ENCODE measurements at places on chromosomes 12 and 14.

DNA sequence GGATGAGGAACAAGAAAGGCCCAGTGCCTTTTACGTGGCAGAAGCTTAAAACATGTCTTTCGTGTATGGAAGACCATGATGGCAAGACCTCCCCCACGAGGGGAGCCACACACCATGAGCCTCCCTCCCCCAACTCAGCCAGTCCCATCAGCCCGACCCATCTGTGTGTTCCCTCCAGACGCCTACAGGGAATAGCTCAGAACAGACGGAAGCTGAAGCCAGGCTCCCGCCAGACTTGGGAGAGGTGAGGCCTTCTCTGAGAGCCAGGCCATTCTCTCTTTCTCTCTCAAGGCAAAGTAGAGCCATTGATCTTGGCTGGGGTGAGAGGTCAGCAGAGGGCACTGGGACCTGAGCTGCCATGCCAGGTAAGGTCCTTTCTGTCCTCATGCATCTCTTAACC lies 9.5 kb downstream of the REM2 start:
- no peak for DNase-seq

DNA sequence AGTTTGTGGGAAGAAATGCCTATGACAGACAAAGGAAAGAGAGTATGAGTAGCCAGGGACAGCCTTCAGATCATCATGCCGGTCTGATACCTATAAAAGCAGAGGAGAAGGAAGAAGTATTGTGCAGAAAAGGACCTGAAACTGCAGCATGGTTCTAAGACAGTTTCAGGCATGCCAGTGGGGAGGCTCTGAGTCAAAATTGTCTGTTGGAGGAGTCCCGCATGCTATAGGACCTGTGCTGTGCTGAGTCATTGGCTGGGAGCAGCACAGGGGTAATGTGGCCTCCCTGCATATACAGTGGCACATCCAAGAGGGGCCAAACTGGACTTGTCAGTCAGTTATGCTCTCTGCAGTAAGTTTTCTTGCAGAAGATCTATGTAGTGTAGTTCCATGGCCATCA lies 40.7 kb downstream of the NEUROD4 start:
- no peak for DNase-seq

GRCh38 chr12:117069101-117069797 lies 30.0 kb downstream of the TESC start:
- no peak for DNase-seq

DNA sequence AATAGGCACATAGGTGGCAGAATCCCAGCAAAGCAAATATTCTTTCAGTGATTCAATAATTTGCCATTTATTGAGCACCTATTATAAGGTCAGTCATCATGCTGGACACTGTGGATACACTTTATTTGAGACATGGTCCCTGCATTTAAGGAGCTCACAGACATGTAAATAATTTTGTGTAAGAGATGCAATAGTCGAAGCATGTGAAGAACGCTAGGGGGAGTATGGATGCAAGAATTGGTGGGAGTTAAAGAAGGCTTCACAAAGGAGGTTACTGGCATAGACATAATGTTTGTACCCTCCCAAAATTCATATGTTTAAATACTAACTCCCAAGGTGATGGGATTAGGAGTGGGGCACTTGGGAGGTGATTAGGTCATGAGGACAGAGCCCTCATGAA lies 260.6 kb upstream of the GARIN6 start:
- DNase-seq = peak; percentile 30

GRCh38 chr14:103746701-103747100 lies 31.1 kb downstream of the ZFYVE21 start:
- DNase-seq = no peak

- no peak for DNase-seq
Observed at GRCh38 chr12:44314007-44314500, 478.2 kb downstream of the TMEM117 start.

GRCh38 chr12:116694653-116695463 lies 43.0 kb downstream of the SPRING1 start:
- DNase-seq = no peak

GRCh38 chr12:78239544-78239943 lies 408.9 kb downstream of the NAV3 start:
- no peak for DNase-seq

GRCh38 chr14:20455355-20456300 lies 602 bp downstream of the APEX1 start:
- DNase-seq = peak; percentile 80

DNA sequence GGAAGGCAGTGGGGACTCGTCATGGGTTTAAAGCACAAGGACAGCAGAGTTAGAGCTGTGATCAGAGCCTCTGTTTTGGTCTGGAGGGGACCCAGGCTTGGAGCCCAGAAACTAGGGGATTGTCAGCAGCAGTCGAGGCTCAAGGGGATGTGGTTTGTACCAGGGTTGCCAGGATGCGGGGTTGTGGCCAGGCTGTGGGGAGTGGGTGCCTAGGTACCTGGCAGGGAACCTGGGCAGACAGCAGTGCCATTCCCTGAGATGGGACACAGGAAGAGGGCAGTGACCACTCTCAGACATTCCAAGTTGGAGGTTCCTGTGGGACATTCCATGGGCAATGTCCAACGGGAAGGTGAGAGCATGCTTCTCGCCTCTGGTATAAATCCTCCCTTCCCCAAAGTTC lies 222.3 kb downstream of the SLC41A2 start:
- DNase-seq = no peak

- no peak for DNase-seq
Observed at GRCh38 chr14:39055786-39056474, 47.1 kb downstream of the SEC23A start.

DNA sequence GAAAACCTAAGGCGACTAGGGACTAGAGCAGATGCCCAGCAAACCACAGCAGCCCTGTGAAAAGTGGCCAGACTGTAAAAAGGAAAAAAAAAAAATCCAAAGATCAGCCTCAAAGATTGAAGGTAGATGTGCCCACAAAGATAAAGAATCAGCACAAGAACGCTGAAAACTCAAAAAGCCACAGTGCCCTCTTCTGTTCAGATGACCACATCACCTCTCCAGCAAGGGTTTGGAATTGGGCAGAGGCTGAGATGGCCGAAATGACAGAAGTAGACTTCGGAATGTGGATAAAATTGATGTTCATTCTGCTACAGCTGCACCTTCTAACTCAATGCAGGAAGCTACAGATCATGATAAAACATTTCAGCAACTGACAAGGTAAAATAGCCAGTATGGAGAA lies 154.4 kb downstream of the GPHN start:
- DNase-seq = no peak

DNA sequence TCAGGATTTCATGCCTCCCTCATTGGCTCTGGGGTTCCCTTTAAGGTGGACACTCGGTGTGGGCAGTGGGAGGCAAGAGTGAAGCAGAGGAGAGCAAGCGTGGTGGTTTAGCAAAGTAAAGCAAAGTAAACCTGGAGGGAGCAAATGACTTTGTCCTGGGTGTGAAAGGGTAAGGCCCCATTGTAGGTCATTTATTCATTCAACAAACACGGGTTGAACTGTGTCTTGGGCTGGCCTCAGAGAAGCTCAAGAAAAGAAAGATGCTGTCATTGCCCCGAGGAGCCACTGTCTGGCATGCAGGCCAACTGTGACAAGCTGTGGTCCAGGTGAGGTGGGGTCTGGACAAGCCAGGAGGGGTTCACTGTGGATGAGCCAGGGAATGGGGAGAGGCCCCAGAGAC lies 68.9 kb upstream of the DLK1 start:
- DNase-seq = no peak

DNA sequence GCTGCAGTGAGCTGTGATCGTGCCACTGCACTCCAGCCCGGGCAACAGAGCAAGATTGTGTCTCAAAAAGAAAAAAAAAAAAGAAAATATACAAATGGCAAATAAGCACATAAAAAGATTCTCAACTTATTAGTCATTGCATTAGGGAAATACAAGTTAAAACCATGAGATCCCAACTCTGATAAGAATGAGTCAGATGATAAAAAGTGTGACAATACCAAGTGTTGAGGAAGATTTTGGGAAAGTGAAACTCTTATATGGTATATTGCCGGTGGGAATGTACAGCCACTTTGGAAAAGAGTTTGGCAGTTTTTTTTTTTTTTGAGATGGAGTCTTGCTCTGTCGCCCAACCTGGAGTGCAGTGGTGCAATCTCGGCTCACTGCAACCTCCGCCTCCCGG lies 7.6 kb upstream of the PRPF40B start:
- DNase-seq = no peak

- DNase-seq = no peak
Observed at GRCh38 chr12:91980389-91980821, 165.2 kb downstream of the BTG1 start.

- no peak for DNase-seq
Observed at GRCh38 chr12:89153341-89153740, 199.0 kb downstream of the DUSP6 start.

GRCh38 chr14:31966896-31967668 lies 110.0 kb upstream of the ARHGAP5 start:
- DNase-seq = peak; percentile 35

DNA sequence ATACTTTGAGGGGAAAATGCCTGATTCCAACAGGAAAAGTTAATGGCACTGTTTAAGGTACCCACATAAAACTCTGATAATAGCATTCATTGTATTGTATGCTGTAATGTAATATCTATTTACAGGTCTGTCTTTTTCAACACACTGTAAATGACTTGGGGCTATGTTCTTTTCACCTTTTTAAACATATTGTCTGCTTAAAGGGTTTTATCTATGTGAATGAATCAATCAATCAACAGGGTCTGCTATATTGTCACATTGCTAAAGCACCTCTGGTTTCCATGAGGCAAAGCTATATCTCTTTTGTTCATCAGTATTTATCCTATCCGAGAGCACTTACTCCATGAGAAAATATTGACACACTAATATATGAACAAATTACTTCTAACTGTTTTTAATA lies 288.0 kb downstream of the SLC6A15 start:
- DNase-seq = no peak

- DNase-seq = no peak
Observed at GRCh38 chr14:95569440-95569839, 34.6 kb downstream of the GLRX5 start.

GRCh38 chr12:124582108-124582424 lies 14.7 kb upstream of the NCOR2 start:
- no peak for DNase-seq

DNA sequence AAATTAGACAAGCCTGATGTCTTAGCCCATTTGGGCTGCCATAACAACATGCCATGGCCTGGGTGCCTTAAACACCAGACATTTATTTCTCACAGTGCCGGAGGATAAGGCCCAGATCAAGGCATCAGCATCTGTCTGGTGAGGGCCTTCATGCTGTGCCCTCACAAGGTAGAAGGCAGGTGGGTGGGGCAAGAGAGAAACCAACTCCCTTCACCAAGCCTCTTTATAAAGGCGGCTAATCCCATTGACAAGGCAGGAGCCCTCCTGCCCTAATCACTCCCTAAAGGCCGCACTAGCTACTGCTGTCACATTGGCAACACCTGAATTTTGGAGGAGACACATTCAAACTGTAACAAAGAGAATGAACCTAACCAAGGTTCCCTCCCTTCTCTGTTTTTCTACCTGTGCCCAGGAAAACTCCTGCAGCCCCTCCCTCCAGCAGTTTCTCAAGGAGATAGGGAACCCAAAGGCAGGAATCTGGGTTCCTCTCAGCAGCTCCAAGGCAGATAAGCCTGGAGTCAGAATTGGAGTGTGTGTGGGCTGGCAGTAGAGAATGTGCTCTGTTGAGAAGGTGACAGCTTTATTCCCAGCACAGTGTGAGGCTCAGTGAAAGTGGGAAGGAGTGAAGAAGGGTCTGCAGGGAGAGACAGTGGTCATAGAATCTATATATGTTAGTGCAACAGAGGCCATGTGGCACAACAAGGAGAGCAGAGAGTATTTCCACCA lies 21.7 kb upstream of the GPATCH2L start:
- no peak for DNase-seq

- DNase-seq = no peak
Observed at GRCh38 chr12:98745578-98746391, 100.7 kb downstream of the APAF1 start.

DNA sequence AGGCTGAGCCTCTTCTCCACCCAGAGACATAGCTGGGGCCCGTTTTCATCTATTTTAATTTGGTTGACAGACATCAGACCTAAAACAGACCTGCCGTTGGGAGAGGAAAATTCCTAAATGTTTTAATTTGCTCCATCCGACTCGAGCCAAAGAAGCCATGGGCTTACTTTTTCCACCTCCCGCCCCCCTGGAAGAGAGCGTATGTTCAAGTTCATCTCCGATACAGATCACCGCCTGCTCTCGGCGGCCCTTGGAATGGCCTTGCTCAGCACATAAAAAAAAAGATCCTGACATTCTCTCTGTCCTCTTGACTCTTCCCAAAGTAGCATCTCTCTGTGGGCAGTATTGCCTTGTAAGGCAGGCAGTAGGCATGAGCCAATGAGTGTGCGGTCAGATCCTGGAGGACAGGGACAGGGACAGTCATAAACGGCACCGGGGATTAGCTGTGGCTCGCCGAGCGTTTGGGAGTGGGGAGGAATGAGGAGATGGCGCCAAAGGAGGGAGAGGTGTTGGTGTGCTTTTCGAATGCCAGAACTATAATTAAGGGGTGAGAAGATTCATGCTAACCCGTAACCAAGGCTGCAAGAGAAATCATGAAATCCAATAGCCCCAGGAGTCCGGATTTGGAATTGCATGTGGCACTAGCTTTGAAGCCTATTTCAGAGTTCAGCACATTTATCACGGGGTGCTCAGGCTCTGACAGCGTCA lies 47.9 kb upstream of the MEG3 start:
- DNase-seq = no peak

GRCh38 chr14:100893228-100893601 lies 10.3 kb downstream of the RTL1 start:
- no peak for DNase-seq

- no peak for DNase-seq
Observed at GRCh38 chr12:45435945-45436710, 220.2 kb downstream of the ANO6 start.

GRCh38 chr12:117583677-117584225 lies 222.3 kb upstream of the NOS1 start:
- no peak for DNase-seq

DNA sequence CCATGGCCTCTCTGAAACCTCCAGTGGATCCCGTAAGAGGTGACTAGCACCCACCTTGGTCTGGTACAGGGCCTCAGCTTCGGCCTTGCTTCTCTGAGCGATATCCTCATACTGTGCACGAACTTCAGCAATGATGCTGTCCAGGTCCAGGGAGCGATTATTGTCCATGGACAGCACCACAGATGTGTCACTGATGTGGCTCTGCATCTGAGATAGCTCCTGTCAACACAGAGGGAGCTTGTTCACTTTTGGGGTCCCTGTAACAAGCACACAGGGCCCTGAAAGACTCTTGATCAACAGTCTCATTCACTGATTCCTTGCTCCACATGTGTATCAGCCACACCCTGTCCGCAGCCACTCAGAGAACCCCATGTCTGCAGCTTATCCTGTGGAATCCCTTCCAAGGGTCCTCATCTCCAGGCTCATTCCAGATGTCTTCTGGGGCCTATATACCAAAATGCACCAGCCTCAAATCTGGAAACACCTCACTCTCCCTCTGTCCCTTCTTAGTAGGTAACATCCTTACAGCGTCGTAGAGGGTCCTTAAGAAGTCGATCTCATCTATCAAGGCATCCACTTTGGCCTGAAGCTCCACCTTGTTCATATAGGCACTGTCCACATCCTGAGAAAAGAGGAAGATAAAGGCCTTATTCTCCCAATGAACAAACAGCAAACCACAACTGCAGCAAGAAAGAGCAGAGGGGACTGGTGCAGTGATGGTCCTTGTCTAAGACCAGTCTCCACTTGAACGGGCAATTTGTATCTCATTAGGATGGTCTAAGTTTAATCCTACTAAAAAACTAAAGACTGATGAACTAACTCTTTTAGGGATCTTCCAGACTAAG lies 3.5 kb downstream of the KRT3 start:
- no peak for DNase-seq

- no peak for DNase-seq
Observed at GRCh38 chr14:104735830-104736642, 12.0 kb downstream of the ADSS1 start.

Data from LNCaP clone FGC (cell line).